ENCODE measurements at places on chromosomes 2 and 18. TPM values are rescaled to one million over a fixed set of nuclear protein-coding genes. Genes with fewer than 3 reads are reported as not detected.

DNA sequence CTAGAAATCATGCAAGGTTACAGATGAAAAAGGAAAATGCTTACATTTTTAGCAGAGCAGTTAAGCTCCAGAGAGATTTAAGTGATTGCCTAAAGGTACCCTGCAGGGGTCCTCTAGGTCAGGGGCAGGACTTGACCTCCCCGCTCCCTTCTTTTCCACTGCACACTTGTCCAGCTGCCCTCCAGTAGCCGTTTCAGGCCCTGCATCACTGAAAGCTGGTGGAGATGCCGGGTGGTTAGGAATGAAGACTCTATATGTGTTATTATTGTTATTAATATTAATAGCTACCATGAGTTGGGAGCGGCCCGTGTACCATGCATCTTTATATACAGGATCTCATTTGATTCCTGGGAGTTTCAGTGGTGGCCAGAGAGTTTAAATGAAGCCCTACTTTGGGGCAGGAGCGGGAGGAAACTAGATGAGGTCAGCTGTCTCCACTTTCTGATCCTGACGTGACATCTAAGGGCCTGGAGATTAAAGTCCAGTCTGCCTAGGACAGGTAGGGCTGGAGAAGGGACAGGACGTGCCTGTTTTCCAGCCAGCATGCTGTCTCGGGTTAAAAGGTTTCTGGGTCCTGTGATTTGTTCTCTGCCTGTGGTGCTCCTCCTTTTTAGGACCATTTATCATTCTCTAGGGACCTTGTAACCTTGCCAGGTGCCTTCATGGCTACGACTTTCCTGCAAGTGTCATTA, 2.1 kb downstream of the TMEM37 start:
- no peak for DNase-seq

GRCh38 chr2:37911296-37911873, 13.7 kb upstream of the RMDN2 start:
- no peak for DNase-seq

- DNase-seq = no peak
These were observed 15.6 kb downstream of the COLEC12 start for GRCh38 chr18:484749-485464.

DNA sequence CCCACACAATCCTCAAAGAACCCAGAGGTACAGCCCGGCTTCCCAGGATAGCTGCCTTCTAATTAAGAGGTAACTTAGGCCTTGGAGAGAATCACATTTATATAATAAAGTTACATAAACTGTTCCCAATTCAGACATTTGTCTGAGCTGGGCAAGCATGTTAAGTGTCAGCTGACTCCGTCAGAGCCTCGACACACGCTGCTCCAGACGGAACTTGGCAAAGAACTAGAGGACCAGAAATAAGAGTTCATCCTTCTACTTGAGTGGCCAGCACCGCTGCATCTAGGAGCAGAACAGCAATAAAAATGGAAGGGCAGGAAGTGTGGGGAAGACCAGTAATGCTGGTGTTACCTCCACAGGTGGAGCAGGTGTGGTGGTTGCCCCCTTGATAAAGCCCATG, 80.5 kb downstream of the MYO5B start:
- no peak for DNase-seq

DNA sequence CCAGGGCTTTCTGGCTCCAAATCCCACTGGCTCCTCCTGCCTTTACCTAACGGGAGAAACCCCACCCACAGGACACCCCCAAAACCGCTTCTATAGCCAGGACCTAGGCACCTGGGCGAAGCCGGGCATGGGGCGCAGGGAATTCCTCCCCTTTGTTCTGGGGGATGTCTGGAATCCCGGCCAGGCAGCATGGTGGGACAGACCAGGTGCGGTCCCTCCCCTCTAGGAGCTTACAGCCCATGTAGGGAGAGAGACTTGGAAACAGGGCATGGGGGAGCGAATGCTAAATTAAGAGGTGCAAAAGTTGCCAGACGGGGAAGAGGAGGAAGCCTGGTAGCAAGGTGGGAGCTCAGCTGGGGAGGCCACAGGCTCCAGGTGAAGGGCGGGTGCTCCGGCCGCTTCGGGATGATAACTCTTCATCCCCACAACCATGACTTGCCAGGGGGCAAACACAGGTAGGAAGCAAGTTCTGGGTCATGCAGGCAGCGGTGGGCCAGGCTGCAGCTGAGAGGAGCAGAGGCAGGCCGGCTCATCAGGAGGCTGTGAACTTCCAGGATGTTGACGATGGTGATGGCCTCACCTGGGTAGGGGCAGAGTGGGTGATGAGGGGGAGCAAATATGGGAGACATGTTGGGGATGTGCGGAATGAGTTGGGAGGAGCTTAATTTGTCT, 1.3 kb downstream of the TMEM37 start:
- DNase-seq = no peak

MC5R gene
- 3.1 TPM for polyA plus RNA-seq

- DNase-seq = no peak
These were observed 140.3 kb upstream of the RASGRP3 start for GRCh38 chr2:33336036-33336625.

GRCh38 chr18:49848115-49848514, 34.8 kb upstream of the ACAA2 start:
- DNase-seq = no peak

DNA sequence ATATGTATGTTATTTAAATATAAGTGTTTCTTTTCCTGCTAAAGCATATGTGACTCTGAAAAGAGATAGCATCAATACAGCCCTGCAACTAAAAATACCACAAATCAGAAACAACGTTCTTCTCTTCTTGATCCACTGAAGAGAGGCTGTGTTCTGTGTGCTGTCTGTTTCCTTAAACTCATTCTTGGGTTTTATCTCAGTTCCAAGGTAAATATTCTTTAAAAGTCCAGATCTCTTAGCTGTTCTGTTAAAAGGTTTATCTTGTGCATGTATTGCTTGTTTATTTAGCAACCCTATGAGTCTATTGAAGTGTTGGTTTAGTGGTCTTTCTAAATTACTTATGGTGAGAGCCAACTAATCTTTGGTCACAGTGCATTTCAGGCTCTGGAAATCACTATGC, 173.3 kb upstream of the NT5C1B start:
- DNase-seq = no peak

- DNase-seq = no peak
These were observed 830 bp downstream of the CYB5A start for GRCh38 chr18:74290794-74291471.

GRCh38 chr18:77151772-77152520, 19.4 kb upstream of the MBP start:
- DNase-seq = no peak

GRCh38 chr18:46315161-46315560, 211.0 kb downstream of the HAUS1 start:
- no peak for DNase-seq

PLEKHA3 gene
- polyA plus RNA-seq = 13.4 TPM

- DNase-seq = no peak
These were observed 692.3 kb downstream of the LRP1B start for GRCh38 chr2:141438536-141438935.

TRAK2 gene
- 25.7 TPM for polyA plus RNA-seq
